Activated CD4-positive, CD25-positive, alpha-beta regulatory T cell (primary cell): ENCODE measurements at places on chromosomes 3 and 15.

DNA sequence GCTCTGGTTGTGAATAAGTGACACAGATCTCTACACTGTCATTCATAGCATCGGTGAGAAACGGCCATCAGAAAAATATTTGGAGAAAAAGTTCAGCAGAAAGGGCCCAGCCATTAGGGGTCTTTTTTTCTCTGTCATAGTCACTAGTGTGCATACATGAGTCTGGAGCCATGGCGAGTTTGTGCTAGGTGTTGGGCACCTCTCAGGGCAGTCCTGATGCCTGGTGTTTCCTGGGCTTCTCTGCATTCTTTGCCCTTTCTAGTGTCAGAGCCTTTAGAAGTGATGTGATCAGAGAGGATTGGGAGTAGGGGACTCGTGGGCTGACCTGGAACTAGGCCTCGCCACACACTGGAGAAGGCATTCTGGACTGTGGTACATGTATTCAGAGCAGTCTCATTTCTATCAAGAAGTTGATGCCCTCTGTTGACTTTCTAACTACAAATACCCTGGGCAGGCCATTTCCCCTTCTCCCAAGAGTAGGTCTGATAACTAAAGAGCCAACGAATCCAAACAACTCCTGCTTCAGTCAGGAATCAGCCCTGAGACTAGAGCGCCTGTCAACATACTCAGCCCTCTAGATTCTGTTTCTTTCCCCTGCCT, 1.6 kb downstream of the KY start:
- no peak for DNase-seq

- DNase-seq: no peak
These were observed 14.4 kb upstream of the ANKRD28 start for GRCh38 chr3:15812183-15812582.

DNA sequence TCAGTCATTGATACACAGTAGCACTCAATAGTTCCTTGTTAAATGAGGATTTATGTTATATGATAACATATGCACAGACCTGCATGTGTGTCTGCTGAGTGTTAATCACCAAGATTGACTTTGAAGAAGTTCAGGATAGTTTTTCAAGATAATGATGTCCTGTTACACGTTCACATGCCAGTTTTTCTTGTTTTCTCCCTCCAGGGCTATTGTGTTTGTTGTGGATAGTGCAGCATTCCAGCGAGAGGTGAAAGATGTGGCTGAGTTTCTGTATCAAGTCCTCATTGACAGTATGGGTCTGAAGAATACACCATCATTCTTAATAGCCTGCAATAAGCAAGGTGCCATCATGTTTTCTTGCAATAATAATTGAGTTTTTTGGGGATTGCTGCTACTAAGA, 9.8 kb downstream of the SRPRB start:
- DNase-seq: no peak

GRCh38 chr15:57330619-57331340, 45.5 kb upstream of the CGNL1 start:
- no peak for DNase-seq

- peak; percentile 13 for DNase-seq
These were observed 30.5 kb downstream of the RFTN1 start for GRCh38 chr3:16482770-16483531.

DNA sequence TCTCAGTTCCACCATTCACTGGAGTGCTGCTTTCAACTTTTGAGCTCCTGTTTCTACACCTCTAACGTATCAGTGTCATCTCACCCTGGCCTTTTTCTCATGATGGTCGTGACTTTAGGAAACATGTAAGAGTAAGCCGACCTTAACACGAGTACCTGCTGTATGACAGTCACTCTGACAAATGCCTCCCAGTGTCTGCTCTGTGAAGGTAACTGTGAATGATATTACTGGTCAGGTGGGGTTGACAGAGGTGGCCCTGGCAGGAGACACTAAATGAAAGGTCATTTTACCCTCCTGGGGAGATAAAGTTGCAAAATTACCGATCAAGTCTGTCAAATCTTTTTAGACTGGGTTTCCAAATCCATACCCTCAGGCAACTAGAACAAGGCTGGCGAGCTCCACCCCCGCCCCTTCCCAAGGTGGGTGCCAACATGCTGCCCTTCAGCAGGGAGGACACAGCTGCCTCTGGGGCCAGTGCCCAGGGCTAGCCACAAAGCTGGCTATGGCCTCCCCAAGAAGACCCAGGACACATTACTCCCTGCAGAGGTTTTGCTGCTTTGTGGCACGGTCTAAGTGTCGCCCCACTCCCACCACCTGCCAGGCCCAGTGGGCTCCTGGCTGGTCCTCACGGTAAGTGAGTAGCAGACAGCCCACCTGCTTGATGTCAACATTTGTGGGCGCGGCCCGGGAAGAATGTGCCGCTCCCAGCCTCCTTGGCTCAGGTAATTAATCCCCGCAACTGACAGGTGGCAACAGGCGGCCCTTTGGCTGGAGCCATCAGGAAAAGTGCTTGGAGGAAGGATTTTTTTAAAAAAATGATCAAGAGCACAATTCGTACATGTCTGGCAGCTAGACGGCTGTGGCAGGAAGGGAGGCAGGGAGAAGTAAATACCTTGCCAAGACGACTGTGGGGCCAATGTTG, 211.8 kb downstream of the TP63 start:
- no peak for DNase-seq

DNA sequence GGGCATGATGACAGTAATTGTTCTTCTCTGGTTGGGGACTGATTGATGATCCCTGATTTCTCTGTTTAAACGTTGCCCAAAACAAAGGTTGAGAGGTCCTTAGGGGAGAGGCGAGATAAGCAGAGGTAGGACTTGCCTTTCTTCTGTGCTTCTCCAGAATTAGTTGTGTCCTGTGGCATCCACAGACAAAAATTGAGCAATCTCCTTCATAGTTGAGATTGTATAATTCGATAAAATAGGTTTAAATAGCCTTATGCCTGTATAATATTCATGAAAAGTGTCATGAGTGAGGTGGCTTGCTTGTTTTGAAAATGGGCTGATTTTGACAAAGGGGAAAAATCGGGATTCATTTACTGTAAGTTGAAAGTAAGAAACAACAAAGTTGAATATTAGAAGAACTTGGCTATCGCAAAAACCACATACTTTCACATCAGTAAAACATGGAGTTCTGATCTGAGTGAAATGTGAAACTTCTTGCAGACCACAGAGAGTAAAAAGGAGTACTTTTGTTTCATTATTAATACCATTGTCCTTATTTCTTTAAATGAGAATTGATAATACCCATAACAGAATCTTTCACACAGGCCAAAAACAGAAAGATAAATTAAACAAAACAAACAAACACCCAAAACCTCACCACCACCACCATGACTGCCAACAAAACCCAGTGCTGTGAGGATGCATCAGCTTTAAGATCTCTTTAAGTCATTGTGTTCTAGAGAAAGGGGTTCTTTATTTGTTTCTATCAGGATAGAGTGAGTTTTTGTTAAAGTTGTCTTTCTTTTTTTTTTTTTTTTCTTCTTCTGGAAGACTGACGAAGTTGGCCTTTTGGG, 155.7 kb downstream of the LPP start:
- no peak for DNase-seq

GRCh38 chr3:179666436-179667035, 13.7 kb downstream of the USP13 start:
- no peak for DNase-seq

- no peak for DNase-seq
These were observed 184.6 kb downstream of the DCLK3 start for GRCh38 chr3:36579746-36580145.

GRCh38 chr3:47113669-47114365, 50.1 kb downstream of the SETD2 start:
- no peak for DNase-seq

DNA sequence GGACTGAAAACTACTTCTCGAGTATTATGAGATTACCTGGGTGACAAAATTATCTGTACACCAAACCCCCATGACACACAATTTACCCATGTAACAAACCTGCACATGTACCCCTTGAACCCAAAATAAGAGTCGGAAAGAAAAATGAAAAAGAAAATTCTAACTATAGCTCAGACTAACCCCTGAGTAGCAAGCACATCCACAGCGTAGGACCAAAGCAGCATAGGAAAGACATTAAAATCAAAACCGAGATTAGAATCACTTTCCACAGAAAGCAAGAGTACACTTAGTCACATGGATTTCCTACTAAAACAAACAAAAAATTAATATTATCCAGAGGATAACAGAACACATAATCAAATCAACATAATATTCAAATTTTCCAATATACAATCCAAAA, 6.3 kb upstream of the PIK3CA start:
- no peak for DNase-seq

DNA sequence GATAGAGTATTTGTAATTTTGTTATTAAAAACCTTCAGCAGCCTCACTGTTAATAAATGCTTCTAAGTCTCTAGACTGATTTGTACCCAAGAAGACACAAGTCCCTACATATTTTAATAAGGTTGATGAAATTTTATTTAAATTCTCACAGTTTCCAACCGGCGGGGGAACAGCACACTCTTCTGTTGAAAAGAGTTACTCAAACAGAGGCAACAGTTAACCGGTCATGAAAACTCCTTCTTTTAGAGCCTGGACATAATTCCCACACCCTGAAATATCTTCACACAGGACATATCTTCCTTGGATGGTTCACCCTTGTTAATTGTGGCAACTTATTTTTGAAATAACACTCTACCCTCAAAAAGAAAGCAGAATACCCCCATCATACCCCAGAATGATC, 278.8 kb downstream of the FOXP1 start:
- DNase-seq: no peak

GRCh38 chr3:194163697-194164096, 27.7 kb downstream of the HES1 start:
- DNase-seq: no peak

DNA sequence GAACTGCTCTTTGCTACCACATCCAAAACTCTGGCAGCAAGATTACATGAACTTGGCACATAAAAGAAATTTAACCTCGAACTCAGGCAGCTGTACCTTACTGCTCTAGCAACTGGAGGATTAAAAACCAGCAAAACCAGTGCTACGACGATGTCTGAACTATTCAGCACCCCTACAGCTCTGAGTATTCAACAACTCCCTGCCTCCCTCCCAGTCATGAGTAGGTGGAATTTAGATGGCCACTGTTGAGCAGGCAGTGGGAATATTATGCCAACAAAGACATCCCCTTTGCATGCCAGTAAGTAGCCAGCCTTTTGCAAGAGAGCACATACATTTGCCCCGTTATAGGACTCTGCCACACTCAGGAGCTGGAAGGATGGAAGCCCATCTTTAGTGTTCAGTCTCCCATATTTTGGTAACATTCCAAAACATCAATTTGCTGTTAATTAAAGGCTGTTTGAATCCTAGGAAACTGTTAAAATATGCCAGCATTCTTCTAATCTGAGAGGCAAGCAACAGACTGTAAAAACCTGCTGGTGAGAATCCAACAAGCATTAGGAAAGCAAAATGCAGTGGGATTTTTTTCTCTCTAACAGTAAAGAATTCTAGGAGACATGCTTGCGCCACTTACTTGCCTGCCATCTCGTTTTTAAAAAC, 85.4 kb downstream of the ZNF385D start:
- no peak for DNase-seq

- DNase-seq: no peak
These were observed at the start of gene LSAMP for GRCh38 chr3:116445311-116445841. Gene LSAMP, minus strand, starts transcription at chr3:116445487.
